ENCODE measurements at places on chromosomes 7 and 10. TPM values are rescaled to one million over a fixed set of nuclear protein-coding genes. Genes with fewer than 3 reads are reported as not detected.

DNA sequence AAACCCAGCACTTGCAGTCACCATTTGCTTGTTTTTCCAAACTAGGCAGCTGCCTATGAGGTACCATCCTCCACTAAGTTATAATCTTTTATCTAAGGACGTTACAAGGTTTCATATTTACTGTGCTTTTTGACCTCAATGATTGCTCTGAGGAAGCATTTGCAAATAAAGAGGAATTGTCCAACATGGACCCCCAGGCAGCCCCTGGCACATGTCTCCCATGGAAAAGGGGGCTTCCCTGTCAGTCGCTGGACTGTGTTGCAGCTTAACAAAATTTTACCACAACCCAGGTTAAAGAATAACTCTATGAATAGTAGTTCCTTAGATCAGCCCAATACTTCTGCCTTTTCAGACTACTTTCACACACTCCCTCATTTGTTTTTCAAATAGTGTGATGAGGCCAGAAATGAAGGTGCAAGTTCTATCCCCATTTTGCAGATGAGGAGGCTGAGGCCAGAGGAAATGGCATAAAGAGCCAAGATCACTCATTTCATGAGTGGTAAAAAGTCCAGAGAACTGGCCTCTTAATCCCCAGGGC lies 52.8 kb upstream of the ZPBP start:
- no peak for DNase-seq

DNA sequence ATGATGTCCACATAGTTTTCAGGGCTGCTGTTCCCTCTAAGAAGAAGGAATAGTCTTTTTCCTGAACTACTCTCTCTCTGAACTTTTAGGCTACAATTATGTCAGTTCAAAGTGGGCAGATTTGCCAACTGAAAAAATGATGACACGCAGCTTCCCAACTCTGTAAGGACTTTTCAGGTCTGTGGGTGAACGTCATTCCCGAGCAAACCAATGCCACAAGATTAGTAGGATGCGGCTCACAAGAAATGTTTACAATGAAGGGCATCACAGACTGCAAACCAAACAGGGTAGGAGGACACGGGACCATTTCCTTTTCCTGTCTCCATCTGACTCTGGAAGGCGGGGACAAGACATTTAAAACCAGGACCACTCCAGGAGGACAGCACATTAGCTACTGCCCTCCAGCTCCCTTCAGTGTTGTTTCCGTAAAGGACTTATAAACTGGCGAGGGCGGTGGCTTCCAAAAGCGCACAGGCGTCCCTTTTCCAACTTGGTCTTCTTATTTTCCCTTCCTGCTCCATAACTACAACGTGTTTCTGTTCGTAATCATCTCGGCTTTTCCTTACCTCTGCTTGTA lies 539 bp upstream of the MKLN1 start:
- DNase-seq = peak; percentile 57

GRCh38 chr7:108266035-108266434 lies 135.9 kb upstream of the LAMB4 start:
- DNase-seq = no peak

- DNase-seq = peak; percentile 90
Observed at GRCh38 chr10:110530131-110530831, 32.6 kb downstream of the DUSP5 start.

GRCh38 chr7:2399848-2400587 lies 3.4 kb upstream of the CHST12 start:
- peak; percentile 83 for DNase-seq

- DNase-seq = no peak
Observed at GRCh38 chr7:125098377-125098970, 168.8 kb upstream of the POT1 start.

DNA sequence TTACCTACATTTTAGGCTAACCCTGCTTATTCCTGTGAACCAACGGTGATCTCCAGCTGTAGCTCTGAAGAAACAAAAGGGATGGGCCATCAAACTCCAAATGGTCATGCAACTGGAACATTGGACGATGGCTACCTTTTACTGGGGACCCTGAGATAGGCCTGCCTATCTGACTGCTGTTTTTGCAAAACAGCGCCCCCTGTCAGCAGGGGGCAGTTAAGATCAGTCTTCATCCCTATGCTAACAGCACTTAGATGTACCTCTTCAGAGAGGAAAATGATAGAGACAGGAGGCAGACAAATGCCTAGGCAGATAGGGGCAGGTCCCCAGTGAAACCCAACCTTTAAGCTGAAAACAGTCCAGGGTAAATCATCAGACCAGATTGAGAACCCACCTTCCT lies 1085.4 kb upstream of the SORCS1 start:
- peak; percentile 2 for DNase-seq

GRCh38 chr10:78278058-78278404 lies 244.4 kb downstream of the RPS24 start:
- DNase-seq = no peak

TRIL gene
- 4.8 TPM for total RNA-seq

MYO1G gene
- 0.20 TPM for total RNA-seq

SEMA3C gene
- total RNA-seq = 12.4 TPM

SORCS1 gene
- 0.50 TPM for total RNA-seq

ZNF107 gene
- 8.3 TPM for total RNA-seq

GSTO2 gene
- 0.26 TPM for total RNA-seq

ESYT2 gene
- total RNA-seq = 33.3 TPM

RNF133 gene
- 4.9 TPM for total RNA-seq
